Mucosa of descending colon (tissue), 3 donors: ENCODE measurements at places on chromosomes 16 and 17. TPM values are rescaled to one million over a fixed set of nuclear protein-coding genes. Genes with fewer than 3 reads are reported as not detected.

DNA sequence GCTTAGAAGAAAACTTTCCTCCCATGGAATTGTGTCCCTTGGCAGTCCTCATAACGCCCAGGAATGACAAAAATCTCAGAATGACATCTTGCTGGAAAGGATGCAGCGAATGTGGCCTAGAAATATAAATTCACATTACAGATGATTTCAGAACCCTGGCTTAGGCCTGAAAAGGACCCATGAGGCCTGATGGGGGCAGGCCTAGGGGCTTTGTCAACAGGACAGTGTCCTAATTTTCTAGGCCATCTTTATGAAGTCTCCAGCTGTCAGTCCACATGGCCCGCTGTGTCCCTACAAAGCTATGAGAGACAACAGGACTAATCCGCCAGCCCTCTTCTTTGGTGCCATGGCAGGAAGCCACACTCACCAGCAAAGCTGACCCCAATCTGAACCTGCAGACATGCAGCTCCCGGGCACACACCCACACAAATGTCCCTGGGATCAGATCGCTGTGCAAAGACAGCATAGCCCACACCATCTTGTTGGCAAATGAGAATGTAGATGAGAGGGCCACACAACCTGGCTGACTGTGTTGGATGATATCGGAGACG, 40.4 kb upstream of the DNAH17 start:
- no peak for DNase-seq

DNA sequence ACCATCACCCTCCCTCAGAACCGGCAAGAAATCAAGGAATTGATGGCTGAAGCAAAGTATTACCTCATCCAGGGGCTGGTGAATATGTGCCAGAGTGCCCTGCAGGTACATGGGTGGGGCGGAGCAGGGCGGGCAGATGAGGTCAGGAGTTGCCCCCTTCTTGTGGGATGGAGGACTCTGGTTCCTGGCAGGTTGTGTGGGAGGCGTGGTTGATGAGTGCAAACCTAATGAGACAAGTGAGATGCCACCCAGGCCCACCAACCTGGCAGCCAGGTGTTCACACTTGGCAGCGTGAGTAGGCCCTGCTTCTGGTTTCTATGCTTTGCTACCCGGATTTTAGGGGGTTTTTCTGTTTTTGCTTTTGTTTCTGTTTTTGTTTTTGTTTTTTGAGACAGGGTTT, 4.8 kb downstream of the TNFAIP1 start:
- DNase-seq = no peak

GRCh38 chr17:79019632-79020584, 4.1 kb upstream of the C1QTNF1 start:
- DNase-seq = peak; percentile 76

- no peak for DNase-seq
These were observed 53.9 kb upstream of the CCL2 start for GRCh38 chr17:34201225-34201624.

GRCh38 chr17:28147017-28147416, 104.5 kb downstream of the NLK start:
- DNase-seq = no peak

GRCh38 chr17:58381124-58382035, 29.4 kb upstream of the SUPT4H1 start:
- peak; percentile 36 for DNase-seq

DNA sequence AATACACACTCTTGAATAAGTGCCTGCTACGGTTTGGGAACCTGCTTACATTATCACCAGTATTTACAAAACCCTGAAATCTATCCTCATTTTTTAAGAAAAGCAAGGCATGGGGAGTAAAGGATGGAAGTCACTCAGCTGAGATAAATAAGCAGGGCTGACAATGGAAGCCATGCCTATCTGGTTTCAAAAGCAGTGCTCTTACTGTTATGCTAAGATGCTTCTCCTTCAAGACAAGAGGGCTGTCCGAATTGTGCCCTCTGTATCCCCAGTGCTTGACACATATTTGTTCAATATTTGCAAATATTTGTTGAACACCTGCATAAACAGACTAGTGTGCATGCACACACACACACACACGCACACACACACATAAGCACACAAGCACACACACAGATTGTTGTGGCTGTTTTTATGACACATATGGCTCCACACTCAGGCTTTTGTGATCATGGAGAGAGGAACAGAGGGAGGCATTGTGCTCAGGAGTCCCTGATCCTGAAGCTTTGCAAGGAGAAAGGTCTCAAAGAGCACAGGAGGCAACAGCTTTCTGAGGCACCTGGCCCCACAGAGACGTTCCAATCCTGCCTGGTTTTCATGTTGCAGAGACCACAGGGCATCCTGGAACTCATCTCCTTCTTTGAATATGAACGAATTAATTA, 401.6 kb upstream of the CDH11 start:
- DNase-seq = no peak

DNA sequence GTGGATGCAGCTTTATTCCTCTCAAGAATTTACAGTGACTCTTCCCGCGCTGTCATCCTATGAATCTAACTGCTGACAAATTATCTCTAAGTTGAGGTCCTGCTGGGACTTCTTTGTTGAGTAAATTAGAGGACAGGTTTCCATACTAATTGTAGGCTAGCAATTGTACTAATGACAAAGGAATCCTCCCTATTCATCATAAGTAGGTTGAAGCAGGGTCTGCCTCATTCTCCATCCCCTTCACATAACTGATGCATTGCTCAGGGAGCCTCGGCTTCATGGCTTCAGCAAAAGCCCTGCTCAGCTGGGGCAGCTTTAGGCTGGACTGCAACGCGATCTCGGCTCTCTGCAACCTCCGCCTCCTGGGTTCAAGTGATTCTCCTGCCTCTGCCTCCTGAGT, 83.1 kb upstream of the IRX6 start:
- DNase-seq = no peak

Gene TP53TG3C
- total RNA-seq = not detected

Gene TBC1D3
- total RNA-seq = not detected

Gene CXCL16
- total RNA-seq = 20.3 TPM

Gene SLC35G6
- not detected for total RNA-seq
